ENCODE measurements at places on chromosomes 11 and 22.

- DNase-seq = no peak
These were observed 5.0 kb downstream of the TBC1D22A start for GRCh38 chr22:46767249-46767985.

DNA sequence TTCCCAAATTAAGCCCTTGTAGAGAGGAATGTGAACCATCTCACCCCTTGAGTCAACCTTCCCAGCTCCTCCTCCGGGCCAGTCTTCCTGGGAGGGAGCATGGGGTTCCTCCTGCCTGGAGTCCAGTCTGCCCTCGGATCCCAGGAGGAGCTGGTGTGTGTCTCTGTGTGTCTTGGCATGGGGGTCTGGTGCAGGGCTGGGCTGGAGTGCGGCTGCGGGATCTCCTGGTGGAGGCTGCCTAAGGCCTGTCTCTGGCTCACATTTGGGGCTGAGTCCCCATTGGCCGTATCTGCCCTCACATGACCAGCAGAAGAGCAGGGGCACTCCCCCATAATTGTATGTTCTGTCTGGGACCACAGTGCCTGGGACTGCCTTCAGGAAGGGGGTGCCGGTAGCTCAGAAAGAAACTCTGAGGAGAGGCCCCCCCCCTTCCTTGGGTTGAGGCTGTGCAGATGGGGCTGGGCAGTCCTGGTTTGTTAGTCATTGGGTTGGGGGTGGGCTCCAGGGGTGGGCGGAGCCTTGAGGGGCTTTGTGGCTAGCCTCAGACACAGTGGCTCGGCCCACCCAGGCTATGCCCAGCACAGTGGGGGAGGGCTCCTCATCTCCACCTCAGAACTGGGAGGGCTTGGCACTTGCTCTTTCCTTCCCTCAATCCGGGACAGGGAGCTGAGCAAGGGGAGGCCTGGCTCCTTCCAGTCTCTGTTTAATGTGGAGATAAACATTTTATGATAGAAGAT lies 2.9 kb downstream of the C1QTNF5 start:
- DNase-seq = peak; percentile 35

DNA sequence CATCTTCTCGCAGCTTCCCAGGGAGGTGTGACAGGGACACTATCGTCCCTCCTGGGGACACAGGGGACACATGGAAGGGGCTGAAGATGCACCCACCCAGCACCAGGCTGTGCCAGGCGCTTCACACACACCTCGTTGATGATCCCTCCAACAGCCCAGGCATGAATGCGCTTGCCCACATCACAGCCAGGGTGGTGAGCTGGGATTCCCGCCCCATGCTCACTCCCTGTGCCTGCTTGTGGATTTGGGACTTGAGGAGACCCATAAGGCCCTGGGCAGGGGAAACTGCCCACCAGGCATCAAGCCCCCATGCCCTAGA lies 57.8 kb downstream of the OTOG start:
- no peak for DNase-seq

- no peak for DNase-seq
These were observed 337.2 kb upstream of the API5 start for GRCh38 chr11:42974510-42975179.

DNA sequence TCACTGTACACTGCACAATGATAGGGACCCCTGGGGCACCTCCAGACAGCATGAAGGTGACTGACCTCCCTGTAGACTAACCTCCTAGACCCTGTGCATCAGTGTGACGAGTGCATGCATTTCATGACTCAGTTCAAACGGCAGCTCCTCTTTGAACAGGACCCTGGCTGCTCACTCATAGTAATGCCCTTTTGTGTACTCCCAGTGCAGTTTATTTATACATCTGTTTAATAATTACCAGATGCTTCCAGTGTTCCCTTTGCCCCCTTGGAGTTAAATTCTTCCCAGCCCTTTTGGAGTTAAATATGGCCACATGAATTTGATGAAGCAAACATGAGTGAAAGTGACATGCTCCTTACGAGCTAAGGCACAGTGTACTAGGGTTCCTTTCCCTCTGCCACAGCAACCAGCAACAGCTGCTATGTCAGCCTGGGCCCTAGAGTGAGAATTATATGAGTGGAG lies 72.4 kb downstream of the PANX1 start:
- DNase-seq = peak; percentile 37

DNA sequence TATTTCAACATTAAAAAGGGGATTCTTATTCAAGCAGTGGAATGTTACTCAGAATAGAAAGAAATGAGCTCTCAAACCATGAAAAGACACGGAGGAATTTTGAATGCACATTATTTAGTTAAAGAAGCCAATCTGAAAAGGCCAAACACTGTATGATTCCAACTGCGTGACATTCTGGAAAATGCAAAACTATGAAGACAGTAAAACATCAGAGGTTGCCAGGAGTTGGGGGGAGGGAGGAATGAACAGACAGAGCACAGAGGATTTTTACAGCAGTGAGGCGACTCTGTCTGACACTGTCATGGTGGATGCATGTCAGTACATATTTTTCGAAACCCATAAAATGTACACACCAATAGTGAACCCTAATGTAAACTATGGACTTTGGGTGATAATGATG lies 22.9 kb upstream of the THY1 start:
- DNase-seq = no peak

- DNase-seq = no peak
These were observed 16.6 kb downstream of the BTBD10 start for GRCh38 chr11:13446444-13446843.

- no peak for DNase-seq
These were observed 25.0 kb upstream of the MGAT3 start for GRCh38 chr22:39431821-39432251.

DNA sequence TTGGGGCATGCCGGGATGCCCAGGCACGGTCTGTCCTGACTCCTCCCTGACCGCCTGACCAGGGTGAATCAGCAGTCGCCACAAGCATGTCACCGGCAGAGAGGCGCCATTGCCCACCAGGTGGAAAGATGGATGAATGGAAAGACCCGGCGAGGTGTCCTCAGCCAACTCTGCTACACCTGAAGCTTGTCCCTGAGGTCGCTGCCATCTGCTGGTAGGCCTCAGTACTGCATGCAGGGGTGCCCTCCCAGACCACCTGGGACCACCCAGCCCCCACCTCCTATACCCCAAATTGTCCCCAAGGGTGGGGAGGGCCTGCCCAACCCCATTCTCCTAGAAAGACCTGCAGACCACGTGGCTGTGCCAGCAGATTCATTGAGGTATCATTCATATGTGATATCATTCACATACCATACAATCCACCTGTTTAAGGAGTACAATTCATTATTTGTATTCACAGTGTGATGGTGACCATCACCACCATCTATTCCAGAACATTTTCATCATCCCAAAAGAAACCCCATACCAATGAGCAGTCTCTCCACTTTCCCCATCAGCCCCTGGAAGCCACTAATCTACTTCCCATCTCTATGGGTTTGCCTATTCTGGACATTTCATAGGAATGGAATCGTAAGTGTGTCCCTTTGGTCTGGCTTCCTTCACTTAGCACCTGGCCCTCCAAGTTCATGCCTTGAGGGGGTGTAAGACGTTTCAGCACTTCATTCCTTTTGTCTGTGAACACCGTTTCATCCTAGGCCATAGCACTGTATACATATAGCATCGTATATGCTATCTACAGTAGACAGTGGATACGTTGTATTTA lies 17.5 kb downstream of the FGF3 start:
- no peak for DNase-seq

- no peak for DNase-seq
These were observed 11.9 kb upstream of the MDK start for GRCh38 chr11:46369458-46370152.

GRCh38 chr11:6862961-6863360 lies at the start of gene OR10A2:
OR10A2 (plus strand) TSS chr11:6863057; CDS start chr11:6869755, 6,698 bp downstream.
- no peak for DNase-seq

DNA sequence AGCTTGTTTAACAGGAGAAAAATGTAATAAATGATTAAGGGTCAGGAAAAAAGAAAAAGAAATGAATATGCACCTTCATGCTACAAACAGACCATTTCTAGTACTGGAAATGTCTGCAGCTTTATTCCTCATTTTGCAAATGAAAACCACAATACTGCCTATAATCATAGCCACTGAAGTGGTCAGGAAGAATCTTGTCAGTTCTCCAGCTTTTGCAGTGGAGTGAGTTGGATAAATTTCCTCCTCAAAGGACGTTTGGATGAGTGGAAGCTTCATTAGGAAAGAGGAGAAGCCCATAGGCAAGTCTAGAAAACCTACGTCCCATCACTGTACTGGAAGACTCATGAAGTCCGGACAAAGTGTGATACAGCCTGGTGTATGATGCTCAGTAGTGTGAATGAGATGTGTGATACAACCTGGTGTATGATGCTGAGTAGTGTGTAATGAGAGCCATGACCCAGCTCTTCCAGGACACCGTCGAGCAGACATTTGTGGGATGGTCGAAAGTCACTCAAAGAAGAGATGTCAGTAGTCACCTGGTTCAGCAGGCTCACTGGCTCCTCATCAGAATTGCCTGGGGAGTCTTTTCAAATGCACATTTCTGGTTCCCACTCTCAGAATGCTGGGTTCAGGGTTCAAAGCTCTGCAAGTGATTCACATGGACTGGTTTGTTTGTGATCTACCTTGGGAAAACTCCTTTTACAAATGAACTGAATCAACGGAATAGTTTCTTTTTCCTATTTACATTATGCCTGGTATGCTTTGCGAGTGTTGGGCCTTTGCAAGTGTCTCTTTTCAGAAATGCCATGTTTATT lies 101.3 kb downstream of the PDHX start:
- no peak for DNase-seq

GRCh38 chr22:20606041-20606783 lies 98.8 kb downstream of the MED15 start:
- no peak for DNase-seq

- no peak for DNase-seq
These were observed 18.5 kb downstream of the ENDOD1 start for GRCh38 chr11:95108159-95108611.

- DNase-seq = no peak
These were observed 166.7 kb downstream of the FAT3 start for GRCh38 chr11:92391364-92391763.

GRCh38 chr11:124791626-124792341 lies 8.4 kb downstream of the MSANTD2 start:
- DNase-seq = no peak

DNA sequence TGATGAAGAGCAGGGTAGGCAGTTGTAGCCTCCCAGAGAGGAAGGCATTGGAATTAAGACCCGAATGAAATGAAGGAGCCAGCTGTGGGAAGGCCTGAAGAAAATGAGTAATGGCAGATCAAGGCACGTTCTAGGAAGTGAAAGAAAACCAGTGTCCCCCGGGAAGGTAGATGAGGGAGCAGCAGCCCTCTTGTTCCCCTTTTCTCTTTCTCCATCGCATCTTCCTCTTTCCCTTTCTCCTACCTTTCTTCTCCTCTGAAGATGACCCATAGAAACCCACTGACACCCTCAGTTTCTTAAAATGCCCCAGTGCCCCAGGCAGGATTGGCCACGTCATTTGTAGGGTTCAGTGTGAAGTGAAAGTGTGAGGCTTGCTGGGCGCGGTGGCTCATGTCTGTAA lies 172.6 kb upstream of the SEZ6L start:
- no peak for DNase-seq

GRCh38 chr11:104221455-104221854 lies 57.5 kb upstream of the PDGFD start:
- no peak for DNase-seq

- DNase-seq = no peak
These were observed 113.4 kb upstream of the RRM1 start for GRCh38 chr11:3981084-3981633.

DNA sequence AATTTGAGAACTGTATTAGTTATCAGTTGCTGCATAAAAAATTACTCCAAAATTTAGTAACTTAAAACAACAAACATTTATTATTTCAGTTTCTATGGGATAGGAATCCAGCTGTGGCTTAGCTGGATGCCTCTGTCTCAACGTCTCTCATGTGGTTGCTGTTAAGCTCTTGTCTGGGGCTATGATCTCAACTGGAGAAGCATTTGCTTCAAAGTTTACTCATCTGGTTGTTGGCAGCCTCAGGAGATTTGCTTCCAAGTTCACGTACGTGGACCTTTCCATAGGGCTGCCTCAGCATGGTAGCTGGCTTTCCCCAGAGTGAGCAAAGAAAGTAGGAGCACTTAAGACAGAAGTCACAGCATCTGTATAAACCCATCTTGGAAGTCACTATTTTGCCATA lies 144.9 kb upstream of the SESN3 start:
- peak; percentile 25 for DNase-seq

DNA sequence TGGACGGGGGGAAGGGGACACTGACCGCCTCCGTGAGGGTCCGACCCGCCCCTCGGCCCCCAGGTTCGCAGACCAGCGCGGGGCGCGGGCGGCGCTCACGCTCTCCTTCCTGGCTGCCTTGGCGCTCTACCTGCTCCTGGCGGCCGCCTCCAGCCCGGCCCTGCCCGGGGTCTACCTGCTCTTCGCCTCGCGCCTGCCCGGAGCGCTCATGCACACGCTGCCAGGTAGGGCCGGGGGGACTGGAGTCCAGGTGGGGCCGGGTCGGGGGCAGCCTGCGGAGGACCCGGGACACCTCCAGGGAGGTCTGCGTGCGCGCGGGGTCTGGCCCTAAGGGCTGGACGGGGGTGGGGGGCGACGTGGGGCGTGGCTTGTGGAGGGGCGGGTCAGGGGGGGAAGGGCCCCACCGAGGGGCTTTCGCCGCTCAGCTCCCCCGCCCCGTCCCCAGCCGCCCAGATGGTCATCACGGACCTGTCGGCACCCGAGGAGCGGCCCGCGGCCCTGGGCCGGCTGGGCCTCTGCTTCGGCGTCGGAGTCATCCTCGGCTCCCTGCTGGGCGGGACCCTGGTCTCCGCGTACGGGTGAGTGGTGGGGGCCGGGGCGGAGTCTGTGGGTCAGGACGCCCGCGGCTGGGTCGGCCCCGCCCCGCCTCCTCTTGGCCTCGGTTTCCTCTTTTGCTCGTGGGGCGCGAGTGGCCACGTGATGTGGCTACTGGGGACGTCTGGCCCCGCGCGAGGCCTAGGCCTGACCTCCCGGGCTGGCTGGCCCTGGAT lies 19.9 kb downstream of the PHLDA2 start:
- no peak for DNase-seq

DNA sequence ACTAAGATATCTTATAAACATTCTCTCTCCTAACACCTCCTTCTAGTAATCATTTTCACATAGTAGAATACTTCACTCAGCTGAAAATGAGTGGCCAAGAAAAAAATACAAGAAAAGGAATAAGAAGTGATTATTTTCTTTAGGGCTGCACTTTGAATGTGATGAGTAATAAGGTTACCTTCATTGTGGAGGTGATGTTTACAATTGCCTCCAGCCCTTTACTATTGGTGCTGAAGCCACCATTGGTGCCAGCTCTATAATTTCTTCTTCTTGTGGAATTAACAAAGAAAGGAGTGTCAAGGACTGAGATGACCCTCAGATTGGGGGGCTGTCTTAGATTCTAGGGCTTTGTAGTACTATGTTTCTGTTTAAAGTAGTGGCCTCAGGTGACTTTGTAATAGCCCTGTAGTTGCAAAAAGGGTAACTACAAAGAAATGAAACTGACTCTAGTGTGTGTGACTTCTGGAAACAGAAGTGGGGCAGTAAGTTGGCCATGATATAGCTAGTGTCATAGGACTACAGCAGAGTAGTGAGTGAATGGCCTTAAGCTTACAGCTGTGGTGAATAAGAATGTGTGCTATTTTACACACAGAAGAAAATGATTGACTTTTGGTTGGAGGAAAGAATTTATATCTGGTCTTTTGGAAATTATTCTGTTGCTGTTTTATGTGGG lies 287.2 kb downstream of the TMEM135 start:
- no peak for DNase-seq

Data from HS-5 (cell line).